ENCODE measurements at places on chromosomes 7 and 10.

GRCh38 chr10:11425676-11426075 lies 185.8 kb downstream of the USP6NL start:
- DNase-seq, result peak; percentile 23

- DNase-seq, result no peak
Observed at GRCh38 chr7:50502001-50502684, 52.0 kb upstream of the FIGNL1 start.

GRCh38 chr7:505171-505570 lies 14.5 kb downstream of the PDGFA start:
- DNase-seq, result no peak

DNA sequence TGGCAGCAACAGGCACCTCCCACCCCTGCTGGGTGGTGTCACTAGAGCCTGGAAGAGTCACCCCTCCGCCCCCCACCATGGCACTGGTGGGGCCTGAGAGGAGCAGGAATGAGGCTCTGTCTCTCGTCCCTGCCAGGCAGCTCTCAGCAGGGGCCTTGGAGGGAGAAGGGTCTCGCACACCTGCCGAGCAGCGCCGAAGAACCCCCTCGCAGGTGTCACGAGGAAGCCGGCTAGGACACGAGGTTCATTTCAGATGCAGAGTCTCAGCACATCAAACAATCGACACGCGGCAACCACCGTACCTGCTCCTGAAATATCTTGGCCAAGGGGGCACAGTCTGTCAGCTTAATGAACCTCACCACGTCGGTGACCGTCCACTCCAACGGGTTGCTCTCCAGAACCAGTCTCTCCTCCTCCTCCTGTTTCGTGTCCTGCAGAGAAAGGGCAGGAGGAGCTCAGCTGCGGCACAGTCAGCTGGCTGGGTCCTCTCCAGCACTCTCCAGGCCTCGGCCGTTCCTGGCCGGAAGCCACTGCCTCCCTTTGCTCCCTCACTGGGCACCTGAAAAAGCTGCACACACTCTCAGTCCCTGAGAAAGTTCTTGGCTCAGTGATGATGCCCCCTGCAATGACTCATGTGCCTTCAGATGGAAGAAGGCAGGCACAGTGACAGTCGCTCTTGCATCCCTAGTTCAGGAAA lies 240.1 kb downstream of the SFMBT2 start:
- no peak for DNase-seq

DNA sequence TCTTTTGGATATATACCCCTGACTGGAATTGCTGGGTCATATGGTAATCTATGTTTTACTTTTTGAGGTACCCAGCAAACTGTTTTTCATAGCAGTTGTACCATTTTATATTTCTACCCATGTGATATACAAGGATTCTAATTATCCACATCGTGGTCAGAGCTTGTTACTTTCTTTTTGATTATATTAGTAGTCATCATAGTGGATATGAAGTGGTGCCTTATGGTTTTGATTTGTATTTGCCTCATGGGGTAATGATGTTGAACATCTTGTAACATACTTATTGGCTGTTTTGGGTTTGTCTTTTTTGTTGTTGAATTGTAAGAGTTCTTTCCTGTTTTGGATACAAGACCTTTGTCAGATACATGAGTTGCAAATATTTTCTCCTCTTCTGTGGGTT lies 51.7 kb downstream of the MAPK8 start:
- DNase-seq, result no peak

- DNase-seq, result no peak
Observed at GRCh38 chr10:48399056-48399541, 92.6 kb downstream of the MAPK8 start.

DNA sequence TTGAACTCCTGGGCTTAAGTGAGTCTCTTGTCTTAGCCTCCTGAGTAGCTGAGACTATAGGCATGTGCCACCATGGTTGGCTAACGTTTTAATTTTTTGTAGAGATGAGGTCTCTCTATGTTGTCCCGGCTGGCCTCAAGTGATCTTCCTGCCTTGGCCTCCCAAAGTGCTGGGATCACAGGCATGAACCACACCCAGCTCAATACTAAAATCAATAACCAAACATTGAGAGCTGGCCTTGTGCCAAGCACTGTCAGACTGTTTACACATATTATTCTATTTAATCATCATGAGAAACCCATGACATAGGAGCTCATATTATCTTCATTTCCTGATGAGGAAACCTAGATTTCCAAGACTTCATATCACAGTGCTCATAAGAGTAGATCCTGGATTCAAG lies 251.2 kb downstream of the BAMBI start:
- no peak for DNase-seq

Data from NB4 (cell line).